LHCN-M2 (cell line): ENCODE measurements at places on chromosomes 3 and 15. TPM values are rescaled to one million over a fixed set of nuclear protein-coding genes. Genes with fewer than 3 reads are reported as not detected.

The ABI3BP gene
- total RNA-seq = 20.5 and 31.9 TPM in 2 replicates

The TMCO5A gene
- not detected in 2 replicates for total RNA-seq

The NPRL2 gene
- 23.9 and 27.8 TPM in 2 replicates for total RNA-seq

The RTP1 gene
- not detected in 2 replicates for total RNA-seq

The TMOD2 gene
- 5.0 and 5.8 TPM in 2 replicates for total RNA-seq

The SPTSSB gene
- not detected in 2 replicates for total RNA-seq

The PIK3CA gene
- total RNA-seq = 16.5 and 22.8 TPM in 2 replicates

The CHRNA7 gene
- 0.26 and 0.63 TPM in 2 replicates for total RNA-seq

The LMAN1L gene
- total RNA-seq = 0.06 TPM in 1 of 2 replicates, not detected in the other

The LZTFL1 gene
- 9.9 and 10.2 TPM in 2 replicates for total RNA-seq

The LRRC31 gene
- total RNA-seq = not detected in 2 replicates

The RBM5 gene
- total RNA-seq = 97.8 and 100 TPM in 2 replicates

The AADACL2 gene
- total RNA-seq = not detected in 2 replicates
